T-helper 2 cell (primary cell): ENCODE measurements at places on chromosomes 4 and X.

DNA sequence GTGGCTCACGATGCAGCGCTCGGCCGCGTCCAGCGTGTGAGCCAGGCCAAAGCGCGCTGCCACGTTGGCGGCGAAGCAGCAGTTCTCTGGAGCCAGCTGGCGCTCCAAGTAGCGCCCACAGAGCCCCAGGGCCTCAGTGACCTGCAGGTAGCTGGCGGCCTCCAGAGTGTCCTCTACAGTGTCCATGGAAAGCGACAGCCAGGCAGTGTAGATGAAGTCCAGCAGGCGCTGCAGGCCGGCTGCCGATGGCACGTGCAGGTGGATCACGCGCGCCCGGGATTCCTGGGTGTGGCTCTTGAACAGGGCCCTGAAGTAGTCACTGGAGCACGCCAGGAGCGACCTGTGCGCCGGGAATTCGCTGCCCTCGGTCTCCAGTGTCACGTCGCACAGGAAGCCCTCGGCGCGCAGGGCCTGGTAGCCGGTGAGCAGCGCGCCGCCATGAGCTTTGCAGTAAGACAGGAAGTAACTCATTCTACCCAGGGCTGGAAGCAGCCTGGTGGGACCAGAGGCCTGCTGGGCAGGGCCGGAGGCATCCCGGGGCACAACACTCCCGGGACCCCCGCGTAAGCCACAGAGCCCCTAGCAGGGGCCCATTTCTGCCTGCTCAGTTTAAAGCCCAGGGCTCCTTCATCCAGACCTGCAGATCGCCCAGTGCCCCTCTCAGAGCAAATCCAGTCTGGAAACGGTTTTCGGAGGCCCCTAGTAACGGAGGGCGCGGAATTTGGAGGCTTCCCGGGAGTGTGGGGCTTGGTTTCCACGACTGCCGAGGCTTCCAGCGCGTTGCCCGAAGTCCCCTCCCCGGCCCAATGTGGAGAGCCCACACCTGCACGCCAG lies 595 bp downstream of the KLHL34 start:
- DNase-seq: no peak

DNA sequence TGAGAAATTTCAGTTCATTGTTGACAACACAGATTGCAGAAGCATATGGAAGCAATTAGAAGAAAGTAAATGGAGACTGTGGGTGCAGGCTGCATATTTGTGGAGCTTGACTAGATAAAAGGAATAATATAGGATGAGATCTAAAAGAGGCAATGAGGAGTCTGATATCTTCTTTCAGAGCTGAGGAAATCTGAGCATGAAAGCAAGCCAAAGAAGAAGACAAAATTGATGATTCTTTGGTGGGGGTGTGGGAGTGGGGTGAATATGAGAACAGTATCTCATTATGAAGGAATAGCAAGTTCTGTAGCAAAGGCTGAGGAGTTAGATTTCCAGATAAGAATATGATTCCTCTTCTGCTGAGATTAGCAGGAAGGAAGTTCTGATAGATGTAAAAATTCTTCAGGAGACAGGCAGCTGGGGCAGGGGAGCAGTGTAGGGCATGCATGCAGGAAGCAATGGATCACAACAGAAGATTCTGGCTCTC lies 6.1 kb upstream of the PDHA2 start:
- no peak for DNase-seq

DNA sequence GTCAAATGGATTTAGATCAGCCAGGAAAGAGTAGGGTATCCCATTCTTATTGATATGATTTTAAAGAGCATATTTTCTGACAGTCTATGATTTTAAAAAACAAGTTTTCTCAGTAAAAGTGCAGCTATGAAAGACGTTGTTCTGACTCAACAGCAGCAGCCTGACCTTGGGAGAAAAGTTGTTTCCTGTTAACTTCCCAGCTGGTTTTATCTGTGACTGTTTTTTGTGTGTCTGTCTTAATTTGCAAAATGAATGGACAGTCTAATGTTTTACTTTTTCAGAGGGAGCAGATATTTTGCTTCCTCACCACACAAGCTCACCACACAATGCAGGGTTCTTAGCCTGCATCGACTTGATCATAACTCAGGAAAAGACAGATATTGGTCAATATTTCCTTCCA lies 764 bp upstream of the MTHFD2L start:
- no peak for DNase-seq

GRCh38 chr4:146550161-146550560 lies 28.4 kb upstream of the SLC10A7 start:
- DNase-seq: no peak

DNA sequence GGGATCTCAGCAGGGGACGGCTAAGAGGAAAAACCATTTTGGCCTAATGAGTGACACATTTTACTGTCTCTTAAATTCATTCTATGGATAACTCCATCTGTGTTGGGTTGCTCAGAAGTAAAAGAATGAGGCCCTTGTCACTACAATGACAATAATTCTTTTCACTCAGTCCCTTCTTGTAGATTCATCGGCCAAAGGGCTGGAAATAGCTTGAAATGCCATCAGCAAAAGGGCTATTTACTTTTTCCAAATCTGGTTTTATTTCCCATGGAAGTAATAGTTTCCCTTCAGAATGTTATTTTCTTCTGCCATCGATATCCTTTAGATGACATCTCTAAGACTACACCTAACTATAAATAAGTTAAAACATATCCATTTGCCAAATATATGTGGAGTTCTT lies 7.4 kb downstream of the MEPE start:
- DNase-seq: no peak

DNA sequence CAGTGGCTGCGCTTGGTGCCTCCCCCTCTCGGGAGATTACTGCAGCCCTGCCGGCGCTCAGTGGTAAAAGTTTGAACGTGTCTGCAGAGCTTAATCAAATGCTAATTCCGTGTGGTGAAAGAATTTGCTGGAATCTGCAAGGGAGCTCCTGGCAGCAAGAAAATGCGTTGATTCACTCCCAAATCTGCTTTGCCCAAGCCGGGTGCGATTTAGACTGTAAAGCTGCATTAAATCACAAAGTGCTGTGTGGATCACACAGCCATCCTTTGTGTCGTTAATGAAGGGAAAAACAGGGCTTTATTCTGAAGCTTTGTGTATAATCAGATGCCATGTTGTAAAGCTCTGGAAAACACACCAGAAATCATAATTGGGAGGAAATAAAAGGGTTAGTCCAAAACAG lies 444.1 kb downstream of the BCOR start:
- DNase-seq: no peak
